ENCODE measurements at places on chromosomes 7 and 10.

DNA sequence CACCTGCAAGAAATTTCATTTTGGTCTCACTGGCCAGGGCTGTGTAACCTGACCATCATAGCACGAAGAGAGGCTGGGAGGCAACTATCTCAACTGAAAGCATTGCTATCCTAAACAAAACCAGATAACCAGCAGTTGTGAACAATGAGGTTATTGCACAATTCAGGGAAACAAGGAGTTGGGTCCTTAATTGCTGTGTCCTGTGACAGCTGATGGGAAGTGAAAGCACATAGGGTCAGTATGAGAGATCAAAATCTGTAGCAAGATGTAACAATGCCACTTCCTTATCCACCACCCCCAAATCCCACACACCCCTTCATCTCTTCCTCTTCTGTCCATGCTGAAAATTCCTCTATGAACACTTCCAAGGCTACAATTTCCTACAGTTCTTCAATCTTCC lies 80.2 kb downstream of the HTR7 start:
- no peak for DNase-seq

DNA sequence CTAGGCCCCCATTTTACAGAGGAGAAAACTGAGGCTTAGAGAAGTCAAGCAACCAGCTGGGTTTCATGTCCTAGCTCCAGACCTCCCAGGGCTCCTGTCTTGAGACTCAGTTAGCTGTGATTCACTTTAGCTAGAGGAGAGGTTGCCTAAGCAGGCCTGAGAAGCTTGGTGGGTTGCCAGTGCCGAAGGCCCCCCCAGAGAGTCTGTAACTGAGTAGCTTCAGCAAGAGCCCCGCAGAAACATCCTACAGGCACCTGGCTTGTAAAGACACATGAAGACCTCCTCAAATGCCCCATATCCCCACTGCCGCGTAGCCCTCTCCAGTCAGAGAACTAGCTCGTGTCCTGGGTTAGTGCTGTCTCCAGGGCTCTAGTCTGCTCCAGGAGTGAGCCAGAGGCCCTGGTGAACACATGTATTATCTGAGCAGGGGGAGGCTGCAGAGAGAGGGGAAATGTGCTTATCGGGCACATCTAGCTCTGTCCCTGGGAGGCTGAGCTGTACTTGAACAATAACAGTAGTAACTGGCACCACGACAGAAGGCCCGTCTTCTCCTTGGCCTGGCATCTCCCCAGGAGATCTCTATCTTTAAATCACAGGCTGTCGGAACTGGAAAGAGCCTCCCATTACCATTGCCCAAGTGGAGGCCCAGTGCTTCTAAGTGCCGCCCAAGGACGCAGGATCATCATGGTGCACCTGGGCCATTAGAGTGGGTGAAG lies 28.9 kb downstream of the UNC5B start:
- DNase-seq: no peak

DNA sequence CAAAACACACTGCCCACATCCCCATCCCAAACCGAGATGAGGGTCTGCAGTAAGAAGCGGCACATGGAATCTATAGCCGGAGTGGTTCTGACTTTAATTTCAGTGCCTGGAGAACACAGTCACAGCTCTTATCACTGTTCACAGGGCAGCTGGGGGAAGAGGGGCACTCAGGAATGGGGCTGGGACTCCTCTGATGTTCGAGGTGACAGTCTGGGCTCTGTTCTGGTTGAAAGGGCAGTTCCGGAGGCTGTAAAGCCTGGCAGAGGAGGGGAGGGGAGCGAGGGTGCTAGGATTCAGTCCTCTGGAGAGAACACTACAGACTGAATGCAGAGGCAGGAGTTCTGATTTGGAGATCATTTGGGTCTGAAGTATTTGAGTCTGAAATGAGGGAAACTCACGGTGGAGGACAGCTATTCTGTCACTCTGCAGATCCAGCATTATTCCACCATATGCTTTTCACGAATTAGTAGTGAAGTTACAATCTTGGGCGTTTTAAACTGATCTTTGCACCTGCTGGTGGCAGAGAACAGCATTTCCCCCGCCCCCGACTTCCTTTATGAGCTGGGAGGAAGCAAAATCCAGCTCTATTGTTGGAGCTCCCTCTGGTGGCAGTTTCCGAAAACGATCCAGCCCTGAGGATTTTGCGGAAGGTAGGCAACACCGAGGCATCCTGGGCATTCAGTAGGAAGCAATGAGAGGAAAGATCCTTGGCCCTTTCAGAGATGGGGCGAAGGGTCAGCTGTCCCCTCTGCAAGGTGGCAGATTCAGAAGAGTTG lies 22.7 kb upstream of the KCNK18 start:
- peak; percentile 52 for DNase-seq

DNA sequence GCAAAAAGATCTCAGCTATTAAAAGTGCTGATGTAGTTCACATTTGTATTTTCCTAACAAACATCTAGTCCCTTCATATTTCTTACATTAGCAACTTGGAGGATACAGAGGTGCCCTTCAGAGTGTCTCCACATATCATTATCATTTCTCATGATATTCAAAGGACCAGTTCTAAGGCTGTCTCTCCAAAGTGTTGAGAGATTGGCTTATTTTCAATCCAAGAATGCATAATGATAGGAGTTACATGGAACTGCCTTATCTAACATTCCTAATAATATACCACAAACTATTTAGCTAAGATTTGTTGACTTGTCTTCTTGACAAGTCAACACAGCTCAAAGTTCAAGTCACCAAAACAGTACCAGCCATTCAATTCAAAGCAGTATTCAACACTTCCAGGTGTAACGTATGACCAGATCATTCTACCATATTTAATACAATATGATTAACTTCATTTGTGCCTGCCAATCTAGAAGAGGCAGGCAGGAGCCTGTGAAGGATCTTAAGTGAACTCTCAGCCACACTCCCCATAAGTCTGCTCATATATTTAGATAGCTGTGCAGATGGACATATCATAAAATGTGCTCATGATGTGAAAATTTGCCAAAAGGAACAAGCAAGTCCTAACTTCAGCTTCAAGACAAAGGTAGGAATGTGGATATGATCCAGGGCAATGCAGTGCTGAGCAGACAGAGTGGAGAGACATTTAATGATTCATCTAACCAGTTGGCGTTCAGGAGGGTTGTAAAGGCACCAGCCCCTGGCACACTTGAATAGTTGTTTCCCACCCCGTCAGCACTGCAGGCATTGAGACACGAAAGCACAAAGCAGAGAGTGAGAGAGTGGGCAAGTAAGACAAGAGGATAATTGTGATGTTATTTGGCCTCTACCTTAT lies 108.3 kb downstream of the MTERF1 start:
- DNase-seq: no peak

- no peak for DNase-seq
These were observed 4.6 kb downstream of the TBL2 start for GRCh38 chr7:73573791-73574190.

GRCh38 chr10:17607603-17608332 lies 9.4 kb downstream of the HACD1 start:
- no peak for DNase-seq

- DNase-seq: no peak
These were observed 1052.3 kb upstream of the CELF2 start for GRCh38 chr10:9965341-9965740.

DNA sequence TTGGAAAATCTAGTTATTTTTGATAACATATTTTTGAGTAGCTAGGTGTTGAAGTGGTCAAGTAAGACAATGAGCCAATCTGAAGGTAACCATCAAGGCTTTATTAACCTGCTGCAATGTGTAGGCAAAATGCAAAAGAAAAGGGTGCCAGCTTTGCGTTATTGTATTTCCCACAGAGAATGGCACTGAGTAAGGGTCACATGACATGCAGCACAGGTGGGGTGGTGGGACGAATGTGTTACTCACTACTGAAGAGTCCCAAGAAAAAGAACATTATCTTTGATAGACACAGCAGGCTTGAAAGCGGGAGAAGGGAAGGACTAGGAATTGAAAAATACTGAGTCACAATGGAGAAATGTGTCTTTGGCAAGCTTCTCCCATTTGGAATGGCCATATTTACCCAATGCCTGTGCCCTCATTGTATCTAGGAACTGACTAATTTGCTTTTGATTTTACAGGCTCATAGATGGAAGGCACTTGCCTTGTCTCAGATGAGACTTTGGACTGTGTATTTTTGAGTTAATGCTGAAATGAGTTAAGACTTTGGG lies 898.6 kb upstream of the POT1 start:
- no peak for DNase-seq

- no peak for DNase-seq
These were observed 85.3 kb upstream of the RPA3 start for GRCh38 chr7:7803715-7804178.

DNA sequence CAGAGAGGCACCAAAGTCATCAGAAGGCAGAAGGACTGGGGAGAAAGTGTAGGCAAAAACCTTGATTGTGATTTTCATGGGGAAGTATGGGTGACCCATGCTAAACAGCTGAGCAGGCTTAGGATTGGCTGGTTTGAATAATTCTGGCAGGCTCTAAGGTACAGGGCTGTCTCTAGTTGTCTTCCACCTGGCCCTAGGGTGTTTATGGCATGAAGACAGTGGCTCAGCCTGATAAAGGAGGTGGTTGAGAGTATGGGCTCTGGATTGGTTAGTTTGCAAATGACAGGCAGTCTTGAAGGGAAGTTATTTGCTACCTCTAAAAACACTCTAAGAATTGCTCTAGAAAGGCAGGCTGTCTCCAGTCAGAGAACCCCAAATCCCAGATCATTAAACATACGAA lies 100.3 kb downstream of the STRA8 start:
- no peak for DNase-seq

- DNase-seq: no peak
These were observed 88.9 kb downstream of the ATE1 start for GRCh38 chr10:121838931-121839330.
